OCI-LY7 (cell line): ENCODE measurements at places on chromosomes 11 and 22. TPM values are rescaled to one million over a fixed set of nuclear protein-coding genes. Genes with fewer than 3 reads are reported as not detected.
A peak's percentile ranks its signal among the peaks of the same experiment; 100 is the strongest.

DNA sequence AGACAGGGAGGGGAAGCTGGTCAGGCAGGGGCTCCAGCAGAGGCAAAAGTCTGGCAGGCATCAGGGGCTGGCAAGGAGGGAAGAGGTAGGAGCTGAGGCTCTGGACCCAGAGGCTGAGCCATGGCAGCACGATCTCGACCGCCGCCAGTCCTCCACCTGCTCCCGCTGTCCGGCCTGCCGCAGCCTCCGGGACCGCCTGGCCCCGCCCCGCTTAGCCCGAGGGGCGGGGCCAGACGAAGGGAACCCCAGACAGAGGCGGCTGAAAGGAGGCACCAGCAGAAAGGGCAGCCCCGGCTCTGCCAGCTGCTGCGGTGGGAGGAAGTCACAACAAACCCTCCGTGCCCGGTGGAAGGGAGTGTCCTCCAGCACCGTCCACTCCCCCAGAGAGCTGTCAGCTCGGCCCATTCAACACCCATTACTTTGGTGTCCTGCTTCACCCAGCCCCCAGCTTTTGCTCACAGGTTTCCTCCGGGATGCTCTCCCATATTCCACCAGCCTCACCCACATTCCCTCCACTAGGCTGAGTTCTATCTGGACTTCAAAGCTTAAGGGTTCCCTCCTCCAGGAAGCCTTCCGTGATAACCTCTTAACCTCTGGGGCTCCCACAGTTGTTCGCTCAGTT, at the start of gene MFNG:
Gene MFNG, minus strand, starts transcription at position 161 of the 622 bp plus-strand sequence. CDS start 207 bp downstream, outside the sequence.
- DNase-seq: peak; percentile 91

- no peak for DNase-seq
These were observed 8.1 kb downstream of the FBXO7 start for GRCh38 chr22:32482708-32483107.

DNA sequence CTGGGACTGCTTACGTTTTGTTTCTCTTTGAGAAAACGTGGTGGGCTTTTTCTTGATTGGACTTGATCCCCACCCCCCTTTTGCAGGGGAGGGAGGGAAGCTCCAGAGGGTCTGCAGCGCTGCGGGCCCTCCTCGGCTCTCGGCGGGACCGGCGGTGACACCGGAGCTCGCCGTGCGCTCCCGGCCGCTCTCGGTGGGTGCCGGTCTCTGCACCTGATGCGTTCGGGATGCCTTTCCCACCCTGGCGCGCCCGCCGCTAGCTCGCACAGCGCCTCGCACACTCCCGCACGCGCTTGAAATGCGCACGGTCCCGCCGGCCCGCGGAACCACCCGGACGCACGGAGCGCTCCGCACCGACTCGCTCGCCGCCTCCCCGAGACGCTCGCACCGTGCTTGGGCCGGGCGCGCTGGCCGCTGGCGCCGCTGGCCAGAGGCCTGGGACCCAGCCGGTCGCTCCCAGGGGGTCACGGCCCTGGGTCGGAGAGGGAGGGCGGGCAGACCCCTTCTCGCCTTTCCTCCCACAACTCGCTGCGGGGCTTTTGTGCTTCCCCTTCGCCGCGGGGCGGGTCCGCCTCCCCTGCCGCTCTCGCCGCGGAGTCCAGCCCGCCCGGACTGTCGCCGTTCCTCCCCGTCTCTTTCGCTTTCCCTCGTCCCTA, 1.0 kb downstream of the ZBTB16 start:
- no peak for DNase-seq

GRCh38 chr11:69594481-69594880, 46.5 kb upstream of the CCND1 start:
- no peak for DNase-seq

DNA sequence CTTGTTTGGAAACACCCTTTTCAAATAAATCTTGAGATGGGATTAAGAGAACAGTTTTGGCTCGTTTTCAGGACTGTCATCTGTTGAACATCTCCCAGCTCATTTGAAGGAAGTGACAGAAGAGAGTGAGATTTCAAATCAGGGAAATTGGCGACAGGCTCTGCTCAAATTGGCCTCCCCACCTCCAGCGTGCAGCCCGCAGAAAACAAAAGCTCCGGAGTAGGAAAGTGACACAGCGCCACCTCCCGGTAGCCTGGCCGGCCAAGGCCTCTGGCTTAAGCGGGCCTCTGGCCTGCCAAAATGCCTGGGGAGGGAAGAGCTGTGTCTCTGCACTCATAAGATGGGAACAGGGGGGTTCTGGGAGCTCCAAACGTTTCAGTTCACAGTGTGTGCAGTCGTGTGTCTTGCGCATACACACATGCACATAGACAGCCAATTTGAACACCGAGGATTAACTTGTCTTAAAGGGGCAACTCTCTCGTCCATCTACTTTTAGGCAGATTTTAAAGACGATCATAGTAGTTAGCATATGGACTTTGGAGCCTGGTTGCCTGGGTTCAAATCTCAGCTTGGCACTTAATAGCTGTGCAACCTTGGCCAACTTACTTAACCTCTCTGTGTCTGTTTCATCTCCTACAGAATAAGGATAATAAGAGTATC, 132.7 kb upstream of the RCN1 start:
- DNase-seq: peak; percentile 35

DNA sequence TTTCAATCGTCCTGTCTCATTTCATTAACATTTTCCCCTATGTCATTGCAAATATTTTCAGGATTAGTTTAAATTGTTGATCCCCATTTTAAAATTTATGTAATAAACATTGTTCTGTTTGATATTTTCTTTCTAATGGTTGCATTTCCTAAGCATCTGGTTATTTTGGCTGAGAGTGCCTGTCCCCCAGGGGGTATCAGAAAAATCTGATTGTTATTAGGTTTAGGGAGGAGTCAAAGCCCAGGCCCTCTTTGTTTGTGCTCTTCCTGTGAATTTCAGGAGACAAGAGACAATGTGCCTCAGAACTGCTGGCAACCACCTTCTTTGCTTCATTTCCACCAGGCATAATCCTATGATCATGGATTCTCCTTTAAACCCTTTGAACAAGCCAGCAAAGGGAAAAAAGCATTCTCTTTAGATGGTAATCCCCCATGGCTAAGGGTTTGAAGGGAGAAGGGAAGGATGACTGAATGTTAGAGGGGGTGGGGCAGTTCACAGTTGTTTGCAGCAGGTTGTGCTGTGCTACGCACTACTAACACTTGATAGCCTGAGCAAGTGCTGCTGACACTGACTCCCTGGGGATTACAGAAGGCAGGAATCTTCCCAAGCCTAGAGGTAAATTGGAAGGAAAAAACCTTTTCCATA, 462.4 kb upstream of the LRRC4C start:
- no peak for DNase-seq

GRCh38 chr22:41933411-41934177, 7.0 kb upstream of the TNFRSF13C start:
- peak; percentile 46 for DNase-seq

GRCh38 chr11:124919898-124920297, 848 bp downstream of the HEPN1 start:
- no peak for DNase-seq

- DNase-seq: peak; percentile 40
These were observed 18.5 kb upstream of the FEZ1 start for GRCh38 chr11:125514336-125515101.

GRCh38 chr11:1412377-1413095, 22.8 kb downstream of the BRSK2 start:
- DNase-seq: no peak

- DNase-seq: no peak
These were observed 5.1 kb downstream of the DKK3 start for GRCh38 chr11:12003336-12003735.

DNA sequence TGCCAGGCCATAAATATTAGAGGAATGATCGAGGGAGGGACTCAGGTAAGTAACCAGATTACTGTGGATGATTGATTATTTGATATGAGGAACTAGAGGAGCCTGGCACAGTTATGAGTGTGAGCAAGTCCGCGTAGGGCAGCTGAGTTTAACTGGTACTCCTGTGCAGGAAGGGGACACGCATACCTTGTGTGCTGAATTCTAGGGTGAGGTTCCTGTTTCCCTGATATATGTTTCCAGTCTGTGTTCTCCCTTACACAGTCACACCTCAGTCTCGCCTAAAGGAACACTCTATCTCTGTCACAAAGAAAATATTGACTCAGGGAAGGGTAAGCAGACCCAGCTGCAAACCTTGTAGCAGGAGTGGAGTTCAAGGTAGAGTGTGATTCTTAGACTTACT, 17.4 kb downstream of the SGSM3 start:
- no peak for DNase-seq

DNA sequence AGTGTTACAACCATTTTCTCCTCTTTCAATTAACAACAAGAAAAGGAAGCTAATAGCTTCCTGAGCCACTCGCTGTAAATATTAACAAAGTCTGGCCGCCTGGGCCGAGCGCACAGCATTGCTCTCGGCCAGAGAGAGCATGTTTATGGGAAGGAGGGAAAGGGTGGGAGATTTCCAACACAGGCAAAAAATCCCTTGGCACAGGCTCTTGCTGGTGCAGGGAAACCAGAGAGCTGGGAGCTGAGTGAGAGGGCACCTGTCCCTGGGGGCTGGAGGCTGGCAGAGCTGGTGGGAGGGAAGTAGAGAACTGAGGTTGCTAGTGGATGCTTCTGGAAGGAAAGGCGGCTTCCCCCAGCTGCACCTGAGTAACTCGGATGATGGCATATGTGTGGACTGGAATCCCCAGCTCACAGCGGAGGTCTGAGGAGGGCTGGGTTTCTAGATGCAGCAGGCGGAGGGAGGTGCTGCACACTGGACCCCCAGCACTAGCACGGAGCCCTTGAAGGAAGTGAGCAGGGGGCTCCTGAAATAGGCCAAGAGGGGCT, 59.6 kb downstream of the FLRT1 start:
- no peak for DNase-seq

DNA sequence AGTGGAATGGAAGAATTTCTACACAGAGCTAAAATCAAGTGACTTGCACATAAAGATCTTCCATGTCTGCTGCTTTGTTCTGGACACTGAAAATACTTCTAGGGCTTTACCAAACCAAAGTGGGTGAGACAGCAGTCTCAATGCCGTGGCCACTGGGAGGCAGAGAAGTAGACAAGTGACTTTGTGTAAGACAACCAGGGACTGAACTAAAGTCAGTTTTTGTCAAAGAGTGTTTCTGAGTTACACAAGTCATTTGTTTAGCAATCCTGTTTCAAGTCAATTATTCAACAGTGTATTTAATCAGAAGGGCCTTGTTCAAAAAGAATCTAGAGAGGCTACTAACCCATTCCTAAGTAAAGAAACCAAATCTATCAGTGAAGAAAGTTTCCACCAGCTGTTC, 46.6 kb downstream of the TCP11L1 start:
- no peak for DNase-seq

- no peak for DNase-seq
These were observed 14.2 kb downstream of the MOB2 start for GRCh38 chr11:1472180-1473005.

- no peak for DNase-seq
These were observed 321.0 kb downstream of the NTM start for GRCh38 chr11:131691181-131692041.

GRCh38 chr22:30159561-30160353, 79.5 kb downstream of the HORMAD2 start:
- no peak for DNase-seq

GRCh38 chr11:113506461-113506860, 31.3 kb upstream of the DRD2 start:
- DNase-seq: no peak

The BIRC3 gene
- 66.9 and 69.2 TPM in 2 replicates for total RNA-seq

The GRK3 gene
- total RNA-seq: 39.3 and 39.5 TPM in 2 replicates

The ZNF214 gene
- total RNA-seq: not detected in 2 replicates

The CRYBA4 gene
- 1.3 TPM in 1 of 2 replicates, not detected in the other for total RNA-seq

The CYP2R1 gene
- total RNA-seq: 38.0 and 38.6 TPM in 2 replicates

The ZNF280B gene
- 5.1 and 5.3 TPM in 2 replicates for total RNA-seq

The SCUBE2 gene
- total RNA-seq: not detected in 2 replicates

The C11orf87 gene
- total RNA-seq: not detected in 2 replicates

The OR2AG1 gene
- total RNA-seq: not detected in 2 replicates

The HOATZ gene
- not detected in 2 replicates for total RNA-seq

The TEX54 gene
- total RNA-seq: 0.89 TPM in 1 of 2 replicates, not detected in the other

The PTPRCAP gene
- total RNA-seq: 101 and 129 TPM in 2 replicates

The BLID gene
- not detected in 2 replicates for total RNA-seq
